HCT116 (cell line): ENCODE measurements at places on chromosomes 6 and 20. TPM values are rescaled to one million over a fixed set of nuclear protein-coding genes. Genes with fewer than 3 reads are reported as not detected.

Gene HLA-DPA1
- total RNA-seq: 0.89 TPM

Gene GPR6
- total RNA-seq: not detected

DNA sequence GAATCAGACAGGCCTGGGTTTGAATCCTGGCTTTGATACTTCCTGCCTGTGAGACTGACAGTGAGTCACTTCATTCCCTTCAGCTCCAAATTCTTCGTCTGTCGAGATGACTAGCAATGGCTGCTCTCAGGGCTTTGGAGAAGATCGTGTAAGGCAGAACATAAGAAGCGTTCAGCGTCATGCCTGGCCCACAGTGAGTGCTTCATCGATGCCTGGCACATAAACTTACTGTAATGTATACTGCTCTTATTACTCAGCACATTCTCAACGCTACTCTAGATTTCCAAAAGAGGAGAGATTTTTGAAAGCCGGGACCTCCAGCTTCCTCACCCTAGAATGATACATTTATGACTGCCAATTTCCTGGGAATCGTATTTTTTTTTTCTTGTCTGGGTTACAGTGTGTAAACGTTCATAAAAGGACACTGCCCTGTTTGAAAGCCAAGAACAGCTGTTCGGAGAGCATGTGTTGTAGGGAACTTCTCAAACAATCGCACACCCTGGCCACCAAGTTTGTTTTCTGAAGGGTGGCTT lies 16.2 kb upstream of the BCAS1 start:
- no peak for DNase-seq

- DNase-seq: peak; percentile 99
These were observed 21.9 kb downstream of the ECT2L start for GRCh38 chr6:138817799-138818198.

DNA sequence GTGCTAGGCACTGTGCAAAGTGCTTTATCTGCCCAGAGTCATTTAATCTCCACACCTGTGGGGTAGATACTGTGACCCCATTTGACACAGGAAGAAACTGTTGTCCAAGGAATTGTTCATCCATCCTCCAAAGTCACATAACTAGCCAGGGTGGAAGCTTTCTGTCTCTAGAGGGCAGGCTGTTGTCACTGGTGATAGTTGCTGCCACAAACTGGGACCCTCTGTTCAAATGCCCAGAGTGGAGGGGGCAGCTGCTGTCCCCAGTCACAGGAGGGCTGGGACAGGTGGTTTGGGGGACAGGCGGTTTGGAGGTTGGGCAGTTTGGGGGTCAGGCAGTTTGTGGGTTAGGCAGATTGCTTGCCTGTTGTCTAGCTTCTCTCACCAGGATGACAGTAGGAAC lies 16.1 kb upstream of the TMEM242 start:
- DNase-seq: no peak

DNA sequence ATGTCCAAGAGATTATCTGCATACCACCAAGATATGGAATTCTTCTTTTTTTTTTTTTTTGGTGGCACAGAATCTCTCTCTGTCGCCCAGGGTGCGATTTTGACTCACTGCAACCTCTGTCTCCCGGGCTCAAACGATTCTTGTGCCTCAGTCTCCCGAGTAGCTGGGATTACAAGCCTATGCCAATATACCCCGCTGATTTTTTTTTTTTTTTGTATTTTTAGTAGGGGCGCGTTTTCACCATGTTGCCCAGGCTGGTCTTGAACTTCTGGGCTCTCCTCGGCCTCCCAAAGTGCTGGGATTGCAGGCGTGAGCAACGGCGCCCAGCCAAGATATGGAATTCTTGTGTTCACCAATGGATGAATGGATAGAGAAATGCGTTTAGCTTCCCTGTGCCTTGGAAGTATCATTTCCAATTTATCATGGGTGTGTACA lies 31.0 kb downstream of the POM121L2 start:
- peak; percentile 35 for DNase-seq

- no peak for DNase-seq
These were observed 26.3 kb downstream of the FLRT3 start for GRCh38 chr20:14310977-14311627.

GRCh38 chr6:167153521-167153959 lies 4.2 kb downstream of the GPR31 start:
- no peak for DNase-seq

DNA sequence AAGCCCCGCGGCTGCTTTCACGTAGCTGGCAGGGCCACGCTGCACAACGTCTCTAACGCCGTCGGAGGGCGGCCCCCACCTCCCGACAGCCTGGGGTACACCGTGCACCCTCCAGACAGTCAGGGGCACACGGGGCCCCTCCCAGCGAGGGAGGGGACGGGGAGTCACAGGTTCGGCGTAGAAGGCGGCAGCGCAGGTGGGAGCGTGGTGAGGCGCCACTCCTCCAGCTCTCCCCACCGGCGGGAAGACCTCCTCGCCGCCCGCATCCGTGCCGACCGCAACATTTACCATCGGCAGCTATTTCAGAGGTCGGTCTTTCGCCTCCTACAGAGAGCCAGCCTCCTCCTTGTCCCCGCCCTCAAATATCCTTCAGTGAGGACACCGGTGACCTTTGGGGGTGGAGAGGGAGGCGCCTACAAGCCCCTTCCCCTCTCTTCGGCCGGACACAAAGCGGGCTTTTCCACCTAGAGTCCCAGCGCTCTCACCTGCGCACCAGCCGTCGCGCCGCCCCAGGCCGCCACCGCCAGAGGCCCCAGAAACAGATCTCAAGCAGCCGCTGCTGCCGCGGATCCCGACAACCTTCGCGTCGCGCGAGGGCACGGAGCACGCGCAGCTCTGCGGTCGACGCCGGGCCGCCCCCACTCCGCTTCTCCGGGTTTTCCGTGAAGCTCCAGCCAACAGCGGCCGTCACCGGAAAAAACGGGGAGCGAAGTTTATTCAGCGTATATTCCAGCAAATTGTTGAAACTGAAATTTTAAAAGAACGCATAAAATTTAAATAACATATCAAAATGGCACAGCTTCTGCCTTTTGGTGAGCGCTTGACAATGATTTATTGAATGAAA lies at the start of gene MKKS:
MKKS (minus strand) TSS at position 600 of the 844 bp plus-strand sequence. CDS start 20,708 bp downstream, outside the sequence.
- DNase-seq: peak; percentile 80

- DNase-seq: no peak
These were observed 41.2 kb downstream of the NR2E1 start for GRCh38 chr6:108207013-108207412.

DNA sequence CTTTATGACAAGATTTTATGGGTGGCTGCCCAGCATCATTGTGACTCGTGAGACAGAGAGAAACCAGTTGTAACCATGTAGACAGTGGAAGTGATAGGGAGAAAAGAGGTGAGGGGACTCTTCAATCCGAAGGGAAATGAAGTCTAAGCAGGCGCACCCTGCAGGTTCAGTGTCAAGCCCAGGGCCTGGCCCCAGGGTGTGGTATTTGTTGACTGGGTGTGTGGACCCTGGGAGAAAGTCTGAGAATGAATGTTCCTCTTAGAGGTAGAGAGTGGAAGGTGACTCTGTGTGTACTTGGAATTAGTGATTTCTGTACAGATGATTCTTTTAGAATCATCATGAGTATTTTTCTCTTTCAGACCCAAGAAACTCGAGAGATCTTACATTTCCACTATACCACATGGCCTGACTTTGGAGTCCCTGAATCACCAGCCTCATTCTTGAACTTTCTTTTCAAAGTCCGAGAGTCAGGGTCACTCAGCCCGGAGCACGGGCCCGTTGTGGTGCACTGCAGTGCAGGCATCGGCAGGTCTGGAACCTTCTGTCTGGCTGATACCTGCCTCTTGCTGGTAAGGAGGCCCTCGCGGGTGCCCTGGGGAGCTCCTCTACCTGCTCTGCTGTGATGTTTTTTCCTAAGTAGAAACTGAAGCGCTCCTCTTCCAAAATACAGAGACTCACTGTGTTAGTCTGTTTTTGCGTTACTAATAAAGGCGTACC lies 68.0 kb downstream of the PTPN1 start:
- DNase-seq: no peak

DNA sequence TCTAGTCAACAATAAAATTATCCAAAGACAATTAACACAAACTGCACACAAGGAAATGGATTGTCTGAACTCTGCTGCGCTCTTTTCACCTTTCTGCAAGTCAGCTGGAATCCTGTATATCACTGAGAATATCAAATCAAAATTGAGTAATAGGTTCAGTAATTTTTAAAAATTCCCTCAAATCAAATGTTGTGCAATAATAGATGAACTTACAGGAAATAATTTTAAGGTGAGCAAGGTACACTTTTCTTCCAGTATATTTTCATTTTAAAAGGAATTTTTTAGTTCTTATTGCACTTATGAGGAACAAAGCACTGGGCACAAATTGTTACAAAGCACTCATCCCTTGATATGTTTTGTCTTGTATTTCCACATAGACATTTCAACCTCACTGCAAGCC lies 1.2 kb downstream of the SAYSD1 start:
- DNase-seq: no peak

- no peak for DNase-seq
These were observed 86.6 kb downstream of the THBS2 start for GRCh38 chr6:169166896-169167580.

DNA sequence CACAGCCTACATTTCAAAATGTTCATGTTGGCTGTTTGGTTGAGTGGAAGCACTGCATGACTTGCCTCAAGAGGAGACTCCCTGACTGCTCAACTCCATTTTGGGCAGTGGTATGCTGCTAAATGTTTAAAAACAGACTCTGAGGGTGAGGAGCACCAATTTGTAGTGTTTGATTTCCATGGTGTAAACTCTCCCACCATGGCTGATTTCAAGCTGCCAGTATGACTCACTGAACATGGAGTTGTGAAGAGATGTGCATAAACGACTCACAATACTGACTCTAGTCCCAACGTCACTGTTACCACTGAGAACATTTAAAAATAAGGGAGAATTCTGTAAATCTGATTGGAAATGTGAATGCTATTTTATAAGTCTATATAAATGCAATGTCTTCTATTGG lies 70.4 kb downstream of the BACH2 start:
- no peak for DNase-seq

- DNase-seq: no peak
These were observed 4.7 kb downstream of the JPH2 start for GRCh38 chr20:44182135-44182765.

DNA sequence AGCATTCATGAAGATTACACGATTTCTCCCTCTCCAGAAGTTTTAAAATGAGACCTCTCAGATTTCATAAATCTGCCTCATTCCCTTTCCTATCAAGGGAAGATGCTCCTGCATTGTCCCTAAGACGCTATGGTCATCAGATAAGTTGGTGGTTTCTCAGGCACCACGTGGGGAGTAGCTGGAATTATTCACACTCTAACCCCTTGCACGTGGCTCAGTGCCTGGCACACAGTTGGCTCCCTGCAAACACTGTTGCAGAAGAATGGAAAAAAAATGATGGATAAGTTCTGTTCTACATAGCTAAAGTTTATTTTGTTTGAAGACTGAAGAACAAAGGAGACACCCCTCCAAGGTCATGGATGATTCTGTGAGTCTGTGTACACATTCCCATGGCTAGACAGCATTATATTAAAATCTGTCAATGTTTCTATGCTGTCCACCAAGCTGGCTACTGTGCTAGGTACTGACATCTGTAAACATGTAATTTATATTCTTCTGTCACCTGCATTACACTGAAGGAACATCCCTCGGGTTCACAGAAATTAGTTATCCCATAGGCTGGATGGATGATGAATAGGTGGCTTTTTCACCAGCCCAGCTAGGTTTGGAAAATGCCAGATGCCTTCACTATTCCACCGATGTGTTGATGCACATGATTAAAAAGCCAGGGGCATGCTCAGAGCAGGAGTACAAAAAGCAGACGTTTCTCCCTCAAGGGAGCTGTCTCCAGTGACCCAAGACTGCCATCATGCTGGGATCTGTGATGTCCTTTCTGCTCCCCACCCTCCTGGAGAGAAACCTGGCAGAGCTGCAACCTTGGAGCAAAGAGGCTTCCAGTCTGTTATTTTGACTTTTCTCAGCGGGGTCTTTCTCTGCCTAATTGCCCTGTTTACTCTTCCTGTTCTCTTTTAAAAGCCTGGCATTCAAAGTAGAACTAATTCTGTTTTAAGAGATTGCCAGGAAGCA lies 610.5 kb downstream of the UTRN start:
- no peak for DNase-seq

DNA sequence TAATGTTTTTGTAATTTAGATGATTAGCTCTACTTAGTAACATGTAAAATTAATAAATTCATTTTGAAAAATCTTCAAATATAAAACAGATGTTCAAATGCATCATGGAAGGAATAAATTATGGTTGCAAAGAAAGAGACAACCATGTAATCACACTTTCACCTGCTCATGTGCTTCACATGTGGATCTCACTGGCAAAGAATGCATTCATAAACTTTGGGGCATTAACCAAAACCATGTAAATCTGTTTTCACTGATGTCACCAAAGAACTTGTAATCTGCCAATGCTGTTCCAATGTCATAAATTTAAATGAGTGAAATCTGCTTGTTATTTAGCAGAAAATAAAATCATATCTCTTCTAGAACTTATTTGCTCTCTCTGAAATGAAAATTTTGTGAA lies 142.7 kb downstream of the TENT5A start:
- no peak for DNase-seq

GRCh38 chr6:152981989-152982903 lies 595 bp downstream of the FBXO5 start:
- no peak for DNase-seq

DNA sequence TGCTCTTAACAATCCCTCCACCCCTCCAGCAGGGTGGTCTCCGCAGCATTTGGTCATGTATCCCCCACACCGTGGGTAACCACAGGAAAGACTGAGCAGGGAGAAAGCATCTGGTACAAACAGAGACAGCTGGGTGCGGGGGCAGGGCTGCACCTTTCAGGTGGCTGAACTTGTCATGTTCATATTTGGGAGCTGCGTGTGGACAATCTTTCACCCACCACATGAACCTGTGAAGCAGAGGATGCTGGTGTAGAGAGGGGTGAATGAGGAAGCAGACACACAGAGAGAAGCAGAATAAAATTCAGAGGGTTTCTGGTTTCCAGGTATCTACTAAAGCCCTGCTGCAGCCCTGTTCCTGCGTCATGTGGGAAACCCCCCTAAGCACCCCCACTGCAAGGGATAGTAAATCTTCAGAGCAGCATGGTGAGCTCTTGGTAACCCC lies 8.9 kb downstream of the GFOD1 start:
- no peak for DNase-seq

DNA sequence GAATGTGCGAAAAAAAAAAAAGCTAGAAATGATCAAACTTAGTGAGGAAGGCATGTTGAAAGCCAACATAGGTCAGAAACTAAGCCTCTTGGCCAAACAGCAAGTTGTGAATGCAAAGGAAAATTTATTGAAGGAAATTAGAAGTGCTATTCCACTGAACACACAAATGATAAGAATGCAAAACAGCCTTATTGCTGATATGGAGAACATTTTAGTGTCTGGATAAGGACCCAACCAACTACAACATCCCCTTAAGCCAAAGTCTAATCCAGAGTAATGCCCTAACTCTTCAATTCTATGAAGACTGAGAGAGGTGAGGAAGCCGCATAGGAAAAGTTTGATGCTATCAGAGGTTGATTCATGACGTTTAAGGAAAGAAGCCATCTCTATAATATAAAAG lies 5.5 kb upstream of the ABCC10 start:
- no peak for DNase-seq

GRCh38 chr6:142014515-142014914 lies 118.2 kb upstream of the GJE1 start:
- DNase-seq: peak; percentile 79

GRCh38 chr6:61210549-61210948 lies 1075.5 kb downstream of the KHDRBS2 start:
- no peak for DNase-seq

- peak; percentile 51 for DNase-seq
These were observed 1.2 kb downstream of the TPD52L1 start for GRCh38 chr6:125154761-125155135.
